ENCODE measurements at places on chromosomes 4 and X.

GRCh38 chr4:11954093-11954492, 525.4 kb upstream of the HS3ST1 start:
- peak; percentile 14 for DNase-seq

DNA sequence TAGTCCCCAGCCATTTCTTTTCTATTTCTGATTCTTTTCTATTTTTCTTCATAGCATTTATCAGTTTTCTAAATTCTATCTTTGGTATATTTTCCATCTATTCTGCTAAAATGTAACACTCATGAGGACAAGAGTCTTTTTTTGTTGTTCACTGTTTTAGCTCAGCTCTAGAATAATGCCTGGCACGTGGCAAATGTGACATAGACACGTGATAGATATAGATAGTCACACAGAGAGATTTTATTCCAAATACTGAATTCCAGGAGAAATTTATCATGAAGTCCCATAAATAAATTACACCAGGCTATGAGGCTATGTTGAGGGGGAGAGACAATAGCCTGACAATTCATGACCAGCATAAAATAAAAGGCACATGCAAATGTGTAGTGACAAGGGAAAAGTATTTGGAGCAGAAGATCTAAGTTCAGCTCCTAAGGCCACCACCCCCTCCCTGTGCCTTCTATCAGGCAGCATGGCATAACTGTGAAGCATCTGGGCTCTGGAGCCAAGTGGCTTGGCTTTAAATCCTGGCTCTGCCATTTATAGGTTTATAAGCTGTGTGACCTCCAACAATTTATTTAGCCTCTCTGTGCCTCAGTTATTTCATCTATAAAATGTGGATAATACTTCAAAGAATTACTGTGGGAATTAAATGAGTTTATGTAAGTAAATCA, 25.7 kb upstream of the PPARGC1A start:
- no peak for DNase-seq

- DNase-seq, result no peak
Observed at GRCh38 chrX:48896611-48897011, 957 bp downstream of the TIMM17B start.

- no peak for DNase-seq
Observed at GRCh38 chr4:80990851-80991250, 39.7 kb upstream of the BMP3 start.

GRCh38 chr4:147039976-147040575, 94.4 kb upstream of the TTC29 start:
- DNase-seq, result no peak

- DNase-seq, result no peak
Observed at GRCh38 chrX:15507005-15507404, 6.4 kb downstream of the BMX start.

DNA sequence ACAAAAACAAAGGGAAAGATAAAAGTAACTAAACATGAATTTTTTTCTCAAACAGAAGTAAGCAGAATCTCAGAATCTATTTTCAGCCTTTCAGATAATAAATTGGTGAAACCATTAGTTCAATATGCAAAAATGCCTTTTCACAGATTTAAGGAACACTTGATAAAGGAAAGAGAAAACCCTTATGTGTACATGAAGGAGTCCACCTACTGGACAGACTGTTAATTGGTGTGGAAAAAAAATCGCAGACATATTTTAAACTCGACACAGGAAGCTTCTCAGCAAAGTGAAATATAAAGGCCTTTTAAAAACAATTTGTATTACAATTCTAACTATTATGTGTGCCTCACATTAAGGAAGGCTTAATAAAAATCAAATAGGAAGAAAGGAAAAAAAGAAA, 22.3 kb downstream of the COX7B2 start:
- no peak for DNase-seq

DNA sequence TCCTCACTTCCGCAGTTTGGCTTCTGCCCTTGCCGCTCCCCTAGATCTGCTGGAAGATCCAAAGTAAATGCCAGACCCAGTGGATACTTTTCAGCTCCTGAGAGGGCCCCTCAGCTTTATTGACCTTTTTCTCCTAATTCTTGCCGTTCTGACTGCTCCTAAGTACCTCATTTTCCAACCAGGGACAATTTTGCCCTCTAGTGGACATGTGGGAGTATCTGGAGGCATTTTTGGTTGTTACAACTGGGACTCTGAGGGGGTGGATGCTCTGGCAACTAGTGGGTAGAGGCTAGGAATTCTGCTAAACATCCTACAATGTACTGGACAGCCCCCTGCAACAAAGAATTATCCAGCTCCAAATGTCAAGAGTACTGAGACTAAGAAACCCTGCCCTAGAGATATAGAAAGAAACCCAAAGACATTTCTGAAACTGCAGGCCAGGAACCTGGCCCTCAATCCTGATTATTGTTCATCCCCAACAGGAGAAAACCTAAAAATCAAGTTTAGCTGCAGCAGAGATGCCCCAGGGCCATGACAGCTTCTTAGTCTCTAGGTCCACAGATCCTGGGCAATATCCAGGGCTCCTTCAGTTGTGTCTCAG, 3.4 kb downstream of the TEX13B start:
- DNase-seq, result no peak

GRCh38 chr4:89352541-89352940, 44.9 kb upstream of the GPRIN3 start:
- no peak for DNase-seq

DNA sequence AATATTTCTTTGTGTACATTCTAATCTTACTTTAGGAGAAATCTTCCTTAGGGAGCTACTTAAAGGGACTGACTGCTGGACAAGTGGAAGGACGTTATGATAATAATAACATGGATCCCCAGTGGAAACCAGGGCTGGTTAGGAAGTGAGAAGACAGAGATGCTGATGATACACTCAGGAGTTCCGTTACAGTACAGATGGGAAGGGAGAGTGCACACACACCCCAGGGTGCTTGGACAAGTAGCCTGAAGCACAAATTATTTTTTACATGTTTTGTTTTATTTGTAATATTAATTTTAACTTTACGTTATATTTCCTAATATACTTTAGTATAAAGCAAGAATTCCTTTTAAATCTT, 84.1 kb downstream of the BMPR1B start:
- DNase-seq, result no peak

- DNase-seq, result no peak
Observed at GRCh38 chrX:13050151-13050550, 5.7 kb upstream of the FAM9C start.

- no peak for DNase-seq
Observed at GRCh38 chr4:16192631-16193518, 33.4 kb downstream of the TAPT1 start.

GRCh38 chr4:150896497-150896896, 118.6 kb downstream of the LRBA start:
- no peak for DNase-seq

- no peak for DNase-seq
Observed at GRCh38 chr4:95732061-95732460, 107.8 kb upstream of the PDHA2 start.

GRCh38 chr4:139176302-139177048, 543 bp downstream of the ELF2 start:
- DNase-seq, result no peak

DNA sequence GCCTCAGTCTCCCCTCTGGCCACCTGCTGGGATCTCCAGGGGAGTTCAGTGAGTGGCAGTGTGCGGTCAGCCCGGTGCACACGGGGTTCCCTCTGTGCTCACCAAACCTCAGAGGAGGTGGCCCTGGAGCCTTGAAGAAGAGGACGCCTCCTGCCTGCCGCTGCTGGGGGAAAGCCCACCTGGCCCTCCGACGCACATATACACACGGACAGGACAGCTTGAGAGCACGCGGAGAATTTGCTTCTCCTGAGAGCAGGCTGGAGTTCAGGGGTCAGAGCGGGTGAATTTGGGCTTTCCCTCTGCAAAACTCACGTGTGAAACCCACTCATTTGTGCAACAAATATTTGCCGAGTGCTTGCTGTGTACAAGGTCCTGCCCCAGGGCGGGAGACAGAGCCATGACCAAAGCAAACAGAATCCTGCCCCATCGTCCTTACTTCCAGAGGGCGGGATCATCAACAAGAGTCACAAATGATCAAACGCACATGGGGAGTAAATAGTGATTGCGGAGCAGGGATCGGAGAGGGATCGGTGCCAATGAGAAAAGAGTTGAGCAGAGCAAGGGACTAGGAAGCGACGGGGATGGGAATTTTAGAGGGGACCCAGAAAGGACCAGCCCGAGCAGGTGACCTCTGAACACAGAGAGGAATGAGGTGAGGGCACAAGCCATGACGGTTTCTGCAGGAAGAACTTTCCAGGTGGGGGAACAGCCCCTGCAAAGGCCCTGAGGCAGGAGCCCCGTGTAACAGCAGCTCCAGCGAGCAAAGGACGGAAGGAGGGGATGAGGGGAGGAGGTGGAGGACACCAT, 17.6 kb downstream of the BLOC1S4 start:
- no peak for DNase-seq

DNA sequence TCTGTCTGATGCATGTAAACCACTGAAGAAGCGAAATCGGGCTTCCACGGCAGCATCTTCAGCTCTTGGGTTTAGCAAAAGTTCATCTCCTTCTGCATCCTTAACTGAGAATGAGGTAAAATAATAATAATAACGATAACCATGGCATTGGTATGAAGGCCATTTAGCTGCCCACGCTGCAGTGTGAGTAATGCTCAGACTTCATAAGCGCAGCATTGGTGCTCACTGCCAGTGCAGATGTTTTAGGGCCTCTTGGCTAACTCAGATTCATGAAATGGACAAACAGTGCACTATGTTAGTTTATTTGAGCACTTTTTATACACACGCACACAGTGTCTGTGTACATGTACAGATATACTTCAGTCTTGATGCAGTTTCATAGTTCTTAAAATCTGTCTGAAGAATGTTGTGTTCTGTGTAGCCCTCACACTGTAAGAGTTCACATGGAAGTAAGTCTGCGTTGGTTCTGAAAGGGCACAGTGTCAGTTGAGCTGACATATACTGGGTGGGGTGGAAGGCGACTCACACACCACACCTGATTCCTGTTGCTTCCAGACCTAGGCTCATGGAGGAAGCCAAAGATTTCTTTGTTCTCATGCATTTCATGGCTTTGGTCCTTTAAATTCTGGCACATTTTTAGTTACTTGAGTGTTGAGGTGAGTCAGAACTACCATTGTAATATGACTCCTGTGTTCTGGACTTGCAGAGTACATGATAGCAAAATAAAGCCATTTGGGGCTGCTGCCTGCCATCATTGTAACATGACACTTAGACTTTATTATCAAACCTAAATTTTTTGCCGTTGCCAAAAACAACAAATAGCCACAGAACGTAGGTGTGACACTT, 68.7 kb downstream of the NSD2 start:
- DNase-seq, result peak; percentile 86

Data from non-pigmented ciliary epithelial cell (primary cell).